ENCODE measurements at places on chromosomes 16 and 17. TPM values are rescaled to one million over a fixed set of nuclear protein-coding genes. Genes with fewer than 3 reads are reported as not detected.

DNA sequence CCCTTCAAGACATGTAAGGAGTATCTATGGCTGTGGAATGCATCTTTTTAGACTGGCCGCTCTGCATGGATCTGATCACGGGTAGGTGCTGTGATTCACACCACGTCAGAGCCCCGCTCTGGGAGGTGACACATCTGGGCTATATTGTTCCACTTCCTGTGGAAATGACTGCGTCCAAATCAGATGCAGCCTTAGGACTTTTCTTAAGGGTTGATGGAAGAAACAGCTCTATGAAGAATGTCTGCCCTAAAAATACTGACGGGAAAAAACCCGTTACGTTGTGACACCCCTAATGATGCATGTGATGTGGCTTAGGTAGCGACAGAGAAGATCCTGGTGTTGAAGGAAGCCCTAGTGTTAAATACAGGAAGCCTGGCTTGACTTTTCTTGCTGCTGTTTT lies 12.2 kb downstream of the BANP start:
- no peak for DNase-seq

- DNase-seq, result peak; percentile 89
These were observed 6.0 kb upstream of the LPCAT2 start for GRCh38 chr16:55502801-55503366.

DNA sequence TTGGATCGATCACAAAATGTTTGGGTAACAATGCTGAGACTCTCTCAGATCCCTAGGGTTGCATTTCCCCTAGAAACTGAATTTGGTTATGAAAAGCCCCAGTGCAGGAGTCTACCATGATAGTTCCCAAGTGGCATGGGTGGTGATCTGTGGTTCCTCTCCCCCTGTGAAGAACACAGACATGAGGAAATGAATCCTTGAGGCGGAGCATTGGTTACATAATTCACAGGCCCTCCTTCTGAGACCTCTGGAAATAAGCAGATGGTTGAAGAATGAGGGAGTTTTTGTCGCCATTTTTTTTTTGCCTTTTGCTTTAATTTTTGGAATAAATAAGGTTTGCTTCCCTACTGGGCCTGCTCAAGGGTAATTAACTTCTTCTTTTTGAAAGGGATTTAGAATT lies 597.0 kb upstream of the RBFOX1 start:
- no peak for DNase-seq

GRCh38 chr16:79899316-79899715 lies 298.8 kb upstream of the MAF start:
- DNase-seq, result no peak

- no peak for DNase-seq
These were observed 31.3 kb upstream of the ANKRD40CL start for GRCh38 chr17:50798424-50799288.

DNA sequence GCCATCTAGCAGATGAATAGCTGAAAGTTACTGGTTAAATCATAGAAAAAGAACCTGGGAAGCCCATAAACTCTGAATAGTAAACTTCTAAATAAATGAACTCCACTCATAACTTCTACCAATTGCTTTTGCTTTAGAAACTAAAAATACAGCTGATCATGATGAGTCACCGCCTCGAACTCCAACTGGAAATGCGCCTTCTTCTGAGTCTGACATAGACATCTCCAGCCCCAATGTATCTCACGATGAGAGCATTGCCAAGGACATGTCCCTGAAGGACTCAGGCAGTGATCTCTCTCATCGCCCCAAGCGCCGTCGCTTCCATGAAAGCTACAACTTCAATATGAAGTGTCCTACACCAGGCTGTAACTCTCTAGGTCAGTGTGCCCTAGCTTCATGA lies 9.7 kb downstream of the KAT7 start:
- no peak for DNase-seq

- DNase-seq, result peak; percentile 25
These were observed 178.3 kb downstream of the MRTFB start for GRCh38 chr16:14249291-14250032.

GRCh38 chr17:10628756-10629155 lies 28.4 kb downstream of the MYH3 start:
- no peak for DNase-seq

DNA sequence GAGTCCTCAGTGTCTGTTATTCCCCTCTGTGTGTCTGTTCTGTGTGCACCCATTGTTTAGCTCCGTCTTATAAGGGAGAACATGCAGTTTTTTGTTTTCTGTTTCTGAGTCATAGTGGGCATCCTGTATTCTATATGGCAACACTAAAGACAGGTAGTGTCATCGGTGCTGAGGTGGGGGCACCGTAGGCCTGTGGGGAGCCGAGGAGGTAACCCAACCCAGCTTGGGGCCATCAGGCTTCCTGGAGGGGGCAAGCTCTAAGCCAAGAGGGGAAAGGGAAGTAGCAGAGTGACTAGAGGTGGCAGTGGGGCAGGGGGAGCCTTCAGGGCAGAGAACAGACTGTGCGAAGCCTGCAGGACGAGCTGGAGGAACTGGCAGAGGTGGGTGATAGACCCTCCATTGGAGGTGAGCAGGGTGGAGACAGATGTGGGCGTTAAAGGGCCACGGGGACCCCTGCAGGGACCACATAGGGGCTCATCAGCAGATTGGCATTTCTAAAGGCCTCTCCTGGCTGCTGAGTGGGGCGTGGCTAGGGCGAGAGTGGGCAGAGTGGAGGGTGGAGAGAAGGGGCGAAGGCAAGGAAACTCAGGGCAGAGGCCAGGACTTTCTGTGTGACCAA lies 36.5 kb downstream of the CPNE2 start:
- no peak for DNase-seq

DNA sequence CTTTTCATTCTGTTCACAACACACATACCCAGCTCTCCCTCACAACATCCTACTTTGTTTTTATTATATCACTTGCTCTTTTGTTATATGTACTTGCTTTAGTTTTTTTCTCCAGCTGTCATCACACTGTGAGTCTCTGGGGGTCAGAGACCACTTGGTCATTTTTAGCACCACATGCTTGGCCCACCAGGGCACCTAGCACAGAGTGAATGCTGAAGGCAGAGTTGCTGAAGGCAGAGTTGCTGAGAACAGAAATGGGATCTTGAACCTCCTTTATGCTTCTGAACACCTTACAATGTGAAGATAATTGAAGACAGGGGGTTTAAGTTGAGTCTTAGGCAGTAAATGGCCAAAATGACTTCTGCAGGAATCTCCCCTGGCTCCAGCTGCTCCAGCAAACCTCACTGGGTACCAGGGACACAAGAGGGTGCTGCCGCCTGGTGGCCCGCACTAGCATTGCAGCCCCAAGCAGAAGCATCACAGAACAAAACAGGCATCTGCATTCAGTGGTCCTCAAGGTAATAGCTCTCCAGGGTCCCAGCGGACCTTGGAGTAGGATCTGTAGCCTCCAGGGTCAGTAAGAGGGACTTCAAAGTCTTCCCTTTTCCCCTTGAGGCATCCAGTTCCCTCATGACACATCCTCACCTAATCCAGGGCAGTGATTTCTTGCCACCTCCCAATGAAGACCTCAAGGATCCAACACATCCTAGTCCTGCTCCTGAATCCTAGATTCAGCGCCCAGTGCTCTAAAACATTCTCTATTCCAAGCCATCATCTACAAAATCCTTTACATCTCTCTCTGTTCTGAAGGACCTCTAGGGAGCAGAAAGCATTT lies 1972.6 kb downstream of the TP53TG3F start:
- DNase-seq, result no peak

DNA sequence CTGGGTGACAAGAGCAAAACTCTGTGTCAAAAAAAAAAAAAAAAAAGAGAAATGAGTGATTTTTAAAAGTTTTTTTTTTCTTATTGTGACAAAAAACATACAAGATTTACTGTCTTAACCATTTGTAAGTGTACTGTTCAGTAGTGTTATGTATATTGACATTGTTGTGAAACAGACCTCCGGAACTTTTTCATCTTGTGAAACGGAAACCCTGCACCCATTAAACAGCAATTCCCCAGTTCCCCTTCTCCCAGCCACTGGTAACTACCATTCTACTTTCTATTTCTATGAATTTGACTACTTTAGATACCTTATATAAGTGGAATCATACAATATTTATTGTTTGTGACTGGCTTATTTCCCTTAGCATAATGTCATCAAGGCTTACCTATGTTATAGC lies 18.7 kb downstream of the DUS2 start:
- no peak for DNase-seq

DNA sequence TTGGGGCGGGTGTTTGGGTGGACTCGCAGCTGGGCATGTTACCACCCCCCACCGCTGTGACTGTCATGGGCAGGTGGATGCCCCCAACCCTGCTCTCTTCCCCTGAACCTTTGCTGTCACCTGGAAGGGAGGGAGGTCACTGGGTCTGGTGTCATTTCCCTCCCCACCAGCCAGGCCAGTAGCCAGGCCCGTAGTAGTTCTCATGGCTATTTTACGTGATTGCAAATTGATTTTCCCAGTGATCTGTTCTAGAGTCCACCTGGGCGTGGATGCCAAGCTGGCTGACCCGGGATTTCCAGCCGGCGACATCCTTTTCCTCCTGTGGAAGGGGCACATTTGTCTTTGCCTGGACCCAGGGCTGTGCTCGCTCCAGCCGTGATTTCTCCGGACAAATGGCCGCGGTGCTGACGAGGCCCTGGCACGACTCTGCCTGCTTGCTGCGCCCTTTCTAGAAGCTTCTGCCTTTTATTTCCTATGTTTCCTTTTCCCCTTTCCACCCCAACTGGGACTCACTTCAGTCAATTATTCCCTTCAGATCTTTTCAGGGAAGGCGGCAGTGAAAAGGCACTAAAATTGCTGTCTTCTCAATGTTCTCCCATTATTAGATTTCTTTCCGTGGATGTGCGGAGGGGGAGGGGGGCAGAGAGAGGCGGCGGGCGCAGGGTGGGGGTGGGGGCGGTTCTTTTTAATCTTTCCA lies 226.9 kb upstream of the CIBAR2 start:
- DNase-seq, result no peak

DNA sequence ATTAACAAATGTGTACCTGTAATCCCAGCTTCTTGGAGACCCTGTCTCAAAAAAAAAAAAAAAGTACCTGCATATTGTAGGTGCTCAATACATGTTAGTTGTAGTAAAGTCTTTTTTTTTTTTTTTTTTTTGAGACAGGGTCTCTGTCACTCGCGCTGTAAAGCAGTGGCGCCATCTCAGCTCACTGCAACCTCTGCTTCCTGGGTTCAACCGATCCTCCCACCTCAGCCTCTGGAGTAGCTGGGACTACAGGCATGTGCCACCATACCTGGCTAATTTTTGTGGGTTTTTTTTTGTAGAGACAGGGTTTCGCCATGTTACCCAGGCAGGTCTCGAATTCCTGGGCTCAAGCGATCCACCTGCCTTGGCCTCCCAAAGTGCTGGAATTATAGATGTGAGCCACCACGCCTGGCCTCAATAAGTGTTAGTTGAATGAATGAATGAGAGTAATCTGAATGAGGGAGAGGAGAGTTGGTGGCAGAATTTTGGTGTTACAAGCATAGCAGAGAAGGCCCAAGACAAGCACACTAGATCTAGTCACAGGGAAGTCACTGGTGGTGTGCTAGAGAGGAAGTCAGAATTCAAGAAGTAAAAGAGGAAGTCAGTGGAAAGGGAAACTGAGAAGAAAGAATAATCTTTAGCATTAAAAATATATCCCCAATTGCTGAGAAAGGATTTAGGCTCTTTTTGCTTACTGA lies 9.4 kb upstream of the MYL4 start:
- DNase-seq, result no peak

DNA sequence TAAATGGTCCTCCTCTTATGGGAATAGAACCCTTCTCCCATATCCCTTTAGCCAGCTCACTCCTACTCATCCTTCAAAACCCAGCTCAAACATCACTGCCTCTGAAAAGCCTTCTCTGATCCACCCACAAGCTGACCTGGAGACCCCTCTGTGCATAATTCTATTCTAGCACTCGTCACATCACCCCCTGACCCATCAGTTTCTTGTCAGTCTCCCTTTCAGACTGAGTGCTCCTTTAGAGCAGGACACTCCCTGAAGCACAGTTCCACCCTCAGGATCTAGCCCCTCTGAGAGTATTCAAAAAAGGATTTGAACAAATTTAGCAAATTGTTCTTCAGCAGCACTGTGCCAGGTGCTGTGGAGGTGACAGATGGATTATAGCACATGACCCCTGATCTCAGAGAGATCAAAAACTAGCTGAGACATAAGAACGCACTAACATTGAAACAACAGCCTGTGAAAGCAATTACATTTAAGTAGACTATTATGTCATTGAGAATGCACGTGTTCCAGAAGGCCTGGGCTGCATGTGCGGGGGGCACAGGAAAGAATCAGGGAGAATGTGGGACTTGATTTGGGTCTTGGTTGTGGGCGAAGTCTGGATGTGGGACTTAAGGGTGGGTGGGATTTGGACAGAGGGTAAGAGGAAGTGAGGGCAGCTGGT lies 43.5 kb downstream of the MRPS23 start:
- no peak for DNase-seq

GRCh38 chr17:336110-337021 lies 16.2 kb downstream of the RPH3AL start:
- DNase-seq, result no peak

- no peak for DNase-seq
These were observed 113.0 kb upstream of the AXIN2 start for GRCh38 chr17:65674246-65675045.

DNA sequence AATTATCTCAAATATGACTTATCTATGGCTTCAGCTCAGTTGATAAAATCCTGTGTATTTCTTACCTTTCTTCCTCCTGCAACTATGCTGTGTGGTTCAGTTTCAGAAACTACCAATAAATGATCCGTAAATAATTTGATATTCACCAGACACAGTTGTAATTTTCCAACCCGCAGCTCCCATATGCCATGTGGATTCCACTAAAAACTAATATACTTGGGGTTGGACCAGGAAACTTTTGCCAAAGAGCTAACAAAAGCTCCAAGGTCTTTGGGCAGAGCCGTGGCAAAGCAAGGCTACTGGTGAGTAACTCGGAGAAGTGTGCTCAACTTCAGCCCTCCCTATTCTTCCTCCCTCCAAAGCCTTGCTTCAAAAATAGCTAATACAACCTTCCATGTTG lies 2.3 kb upstream of the CHST6 start:
- no peak for DNase-seq

DNA sequence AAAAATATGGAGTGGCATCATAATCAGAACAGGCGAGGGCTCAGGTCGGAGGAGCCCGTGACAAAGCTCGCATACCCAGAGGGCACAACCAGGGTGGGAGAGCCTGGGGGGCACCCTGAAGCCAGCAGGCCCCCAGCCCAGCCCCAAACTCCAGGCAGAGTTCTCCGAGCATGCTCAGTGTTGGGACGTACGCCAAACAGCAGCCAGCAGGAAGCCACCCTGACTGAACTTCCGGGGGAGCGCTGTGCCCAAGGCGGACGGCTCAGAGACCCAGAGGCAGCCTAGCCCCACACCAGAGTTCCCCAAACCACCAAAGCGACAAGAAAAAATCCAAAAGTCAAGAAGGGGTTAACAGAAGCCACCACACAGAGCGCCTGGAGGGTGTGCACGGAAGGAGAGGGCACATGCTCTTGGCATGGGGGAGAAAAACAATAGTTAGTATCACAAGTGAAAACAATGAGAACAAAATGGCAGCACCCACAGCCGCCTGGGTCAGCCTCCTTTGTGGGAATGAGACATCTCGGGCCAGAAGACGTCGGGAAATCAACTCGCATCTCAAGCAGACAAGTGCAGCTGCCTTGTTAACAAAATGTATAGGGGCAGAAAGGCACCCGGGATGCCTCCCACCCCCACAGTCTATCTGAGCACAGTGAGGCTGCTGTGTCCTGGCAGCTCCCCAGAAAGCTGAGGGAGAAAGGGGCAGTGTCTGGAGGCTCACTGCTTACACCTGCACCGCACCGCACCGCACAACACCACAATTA lies 11.9 kb downstream of the EXOC7 start:
- no peak for DNase-seq

ORMDL3 gene
- polyA plus RNA-seq, result 38.8 TPM

CRYM gene
- polyA plus RNA-seq, result not detected

KRT33B gene
- not detected for polyA plus RNA-seq

KRTAP9-8 gene
- not detected for polyA plus RNA-seq

ZNF469 gene
- polyA plus RNA-seq, result 4.9 TPM

OSGIN1 gene
- 0.59 TPM for polyA plus RNA-seq

EPX gene
- polyA plus RNA-seq, result 0.59 TPM

EVPL gene
- 0.20 TPM for polyA plus RNA-seq
